Stimulated activated CD8-positive, alpha-beta memory T cell treated with anti-CD3 and anti-CD28 coated beads, Interleukin-15, amount 100 ng/mL, for 4 hours (primary cell): ENCODE measurements at places on chromosomes 2 and 18.

DNA sequence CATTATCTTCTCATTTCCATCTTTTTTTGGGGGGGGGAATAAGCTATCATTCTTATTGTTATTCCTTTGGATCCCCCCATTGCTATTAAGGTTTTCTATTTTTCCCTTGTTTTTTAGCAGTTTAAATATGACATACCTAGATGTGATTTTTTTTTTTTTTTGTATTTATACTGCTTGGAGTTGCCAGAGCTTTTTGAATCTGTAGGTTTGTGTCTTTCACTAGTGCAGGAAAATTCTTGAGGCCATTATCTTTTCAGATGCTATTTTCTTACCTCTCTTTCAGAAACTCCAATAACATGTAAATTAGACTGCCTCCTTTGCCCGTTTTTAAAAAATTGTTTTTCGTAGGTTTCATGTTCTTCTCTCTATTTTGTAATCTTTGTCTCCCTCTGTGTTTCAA lies 88.6 kb downstream of the WDR7 start:
- no peak for DNase-seq

GRCh38 chr18:74040459-74041332 lies 106.9 kb downstream of the FBXO15 start:
- no peak for DNase-seq

GRCh38 chr2:205245001-205245400 lies 437.3 kb upstream of the NRP2 start:
- DNase-seq = no peak

- no peak for DNase-seq
Observed at GRCh38 chr2:95345081-95345562, 48.0 kb downstream of the KCNIP3 start.

GRCh38 chr2:162579986-162580385 lies 236.1 kb downstream of the GCA start:
- DNase-seq = no peak

GRCh38 chr2:232349546-232349945 lies 29.0 kb upstream of the ALPP start:
- no peak for DNase-seq

GRCh38 chr18:76460482-76460881 lies 34.6 kb downstream of the ZNF516 start:
- no peak for DNase-seq

DNA sequence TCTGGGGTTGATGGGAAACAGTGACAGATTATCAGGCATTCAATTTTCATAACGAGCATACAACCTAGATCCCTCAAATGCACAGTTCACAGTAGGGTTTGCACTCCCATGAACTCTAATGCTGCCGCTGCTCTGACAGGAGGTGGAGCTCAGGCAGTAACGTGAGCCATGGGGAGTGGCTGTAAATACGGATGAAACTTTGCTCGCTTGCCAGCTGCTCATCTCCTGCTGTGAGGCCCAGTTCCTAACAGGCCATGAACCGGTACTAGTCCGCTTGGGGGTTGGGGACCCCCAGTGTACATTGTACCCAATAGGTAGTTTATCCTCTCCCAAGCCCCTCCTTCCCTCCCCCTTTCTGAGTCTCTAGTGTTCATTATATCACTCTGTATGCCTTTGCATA lies 94.6 kb downstream of the PTH2R start:
- no peak for DNase-seq

DNA sequence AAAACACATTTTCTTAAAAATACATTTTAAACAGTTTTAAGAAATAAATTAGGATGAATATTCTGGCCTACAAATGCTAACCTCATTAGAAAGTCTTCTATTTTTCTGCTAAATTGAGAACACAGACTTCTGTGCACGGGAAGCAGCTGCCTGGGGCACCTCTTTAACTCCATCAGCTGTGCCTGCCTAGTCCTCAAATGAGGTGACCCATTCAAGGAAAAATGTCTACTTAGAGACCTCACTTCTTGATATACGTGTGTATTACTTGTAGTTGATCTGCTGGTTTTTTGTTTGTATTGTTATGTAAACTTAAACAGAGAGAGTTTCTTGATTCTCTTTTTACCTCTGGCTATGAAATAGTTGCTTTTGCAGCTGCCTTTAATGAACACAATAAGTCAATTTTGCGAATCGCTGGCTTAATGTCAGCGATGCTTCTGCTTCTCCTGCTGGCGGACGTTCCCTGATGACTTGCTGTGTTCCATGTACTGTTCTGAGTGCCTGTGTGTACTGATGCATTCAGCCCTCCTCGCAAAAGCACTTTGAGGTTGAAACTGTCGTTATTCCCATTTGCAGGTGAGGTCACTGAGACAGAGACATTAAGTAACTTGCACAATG lies 88.7 kb upstream of the TXNDC2 start:
- DNase-seq = no peak

GRCh38 chr2:174066871-174067270 lies 101.7 kb upstream of the SP3 start:
- no peak for DNase-seq

- no peak for DNase-seq
Observed at GRCh38 chr2:191109888-191110287, 40.9 kb downstream of the STAT4 start.

GRCh38 chr2:43774617-43775016 lies 778 bp downstream of the DYNC2LI1 start:
- no peak for DNase-seq

DNA sequence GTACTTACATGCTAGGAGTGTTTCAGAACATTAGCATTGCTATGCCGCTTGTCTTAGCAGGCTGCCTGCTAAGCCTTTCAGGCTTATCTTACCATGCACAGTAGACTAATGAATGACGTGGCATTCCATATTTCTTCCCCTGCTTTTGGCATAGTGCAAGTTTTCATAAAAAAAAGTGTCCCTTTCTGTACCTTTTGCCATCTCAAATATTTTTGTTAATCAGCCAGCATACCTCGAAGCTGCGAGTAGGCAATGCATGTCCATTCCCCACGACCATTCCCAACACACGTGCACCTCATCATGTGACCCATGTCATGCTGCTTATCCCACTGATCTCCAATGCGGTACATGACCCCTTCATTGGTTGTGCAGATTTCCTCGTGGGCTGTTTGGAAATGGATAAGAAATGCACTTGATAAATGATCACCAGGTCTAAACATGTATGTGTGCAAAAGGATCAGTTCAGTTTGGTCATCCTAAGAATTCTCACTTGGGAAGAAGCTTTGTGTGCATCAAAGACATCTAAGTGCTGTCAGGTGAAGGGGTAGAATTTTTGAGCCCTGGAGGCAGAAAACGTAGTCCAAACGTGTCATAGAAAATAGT lies 13.9 kb downstream of the FN1 start:
- no peak for DNase-seq

DNA sequence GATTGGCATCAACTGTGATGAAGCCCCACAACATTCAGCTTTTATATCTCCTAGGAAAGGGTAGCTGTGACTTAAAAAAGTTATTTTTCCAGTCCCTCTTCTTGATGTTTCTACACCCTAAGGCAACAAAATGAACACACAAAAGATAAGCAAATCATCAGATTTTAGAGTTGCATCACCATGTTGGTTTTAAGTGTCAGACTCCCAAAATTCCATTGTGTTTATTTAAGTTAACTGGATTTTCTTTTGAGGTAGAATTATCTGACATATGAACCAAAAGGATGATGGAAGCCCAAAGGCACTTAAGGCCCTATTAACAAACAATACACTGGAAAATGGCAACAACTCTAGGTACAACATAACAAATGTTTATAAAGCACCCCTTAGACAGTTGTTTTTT lies 261.7 kb upstream of the SLC39A10 start:
- no peak for DNase-seq

DNA sequence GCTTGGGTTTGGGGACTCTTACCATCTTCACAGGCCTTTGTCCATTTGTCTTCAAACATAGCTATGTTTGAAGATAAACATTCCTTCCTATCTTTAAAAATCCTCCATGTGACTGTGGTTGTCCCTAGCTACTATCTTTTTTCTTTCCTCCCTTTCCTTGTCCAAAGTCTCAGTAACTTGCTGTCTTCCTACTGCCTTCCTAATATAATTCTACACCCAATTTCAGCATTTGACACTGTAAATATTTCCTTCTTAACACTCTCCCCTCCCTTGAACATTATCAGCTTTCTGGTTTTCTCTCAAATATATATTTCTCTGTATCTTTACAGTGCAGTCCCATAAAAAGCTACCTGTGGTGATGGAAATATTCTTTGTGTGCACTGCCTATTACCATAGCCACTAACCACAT lies 5.3 kb upstream of the SP3 start:
- no peak for DNase-seq
